ENCODE measurements at places on chromosomes 13 and 19.
A peak's percentile ranks its signal among the peaks of the same experiment; 100 is the strongest.

- no peak for DNase-seq
Observed at GRCh38 chr13:25771641-25772478, 280.0 kb downstream of the SHISA2 start.

DNA sequence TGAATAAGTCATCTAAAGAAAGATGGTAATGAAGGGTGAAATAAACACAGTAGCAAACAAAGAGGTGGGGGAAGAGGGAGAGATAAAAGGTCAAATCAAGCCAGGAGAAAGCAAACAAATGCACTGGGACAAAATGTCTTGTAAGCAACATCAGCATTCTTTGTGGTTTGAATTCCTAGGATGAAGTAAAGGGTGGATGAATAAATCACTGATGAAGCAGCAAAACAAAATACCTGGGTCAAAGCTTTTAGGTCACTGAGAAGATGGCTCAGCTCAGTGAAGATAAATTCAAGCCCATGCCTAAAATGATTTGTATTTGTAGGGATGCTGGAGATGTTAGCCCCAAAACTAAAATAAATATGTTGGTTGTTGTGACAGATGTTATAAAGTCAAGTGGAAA lies 86.5 kb upstream of the FBXL3 start:
- no peak for DNase-seq

DNA sequence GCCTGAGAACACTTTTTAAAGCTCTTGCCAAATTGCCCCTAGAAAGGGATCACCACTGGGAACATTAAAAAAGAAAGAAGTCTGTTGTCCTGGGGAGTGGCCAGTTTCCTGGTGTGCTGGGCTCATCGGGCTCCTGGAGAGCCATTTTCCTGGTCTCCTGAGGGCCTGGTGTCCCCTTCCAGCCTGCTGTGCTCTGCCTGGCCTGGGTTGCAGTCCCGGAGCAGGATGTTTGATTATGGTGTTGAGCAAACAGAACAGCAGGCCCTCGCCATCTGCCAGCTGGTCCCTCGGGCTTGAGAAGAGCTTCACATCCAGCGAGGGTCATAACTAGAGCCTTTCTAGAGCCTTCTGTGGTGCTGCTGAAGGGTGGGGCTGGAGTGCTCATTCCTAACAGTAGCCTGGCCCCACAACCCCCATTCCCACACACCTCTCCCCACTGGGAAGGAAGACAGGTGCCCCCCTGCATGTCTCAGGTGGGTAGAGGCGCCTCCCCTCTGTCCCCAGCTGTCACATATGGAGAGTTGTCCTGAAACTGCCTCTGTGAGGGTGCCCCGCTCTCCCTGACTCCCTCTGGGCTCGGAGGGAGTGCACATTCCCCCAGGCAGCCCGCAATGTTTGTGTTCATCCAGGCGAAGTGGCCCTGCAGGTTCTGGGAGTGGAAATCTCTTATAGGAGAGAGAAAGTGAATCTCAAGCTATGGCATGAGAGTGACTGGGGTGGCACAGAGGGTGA lies 151.1 kb downstream of the SIPA1L3 start:
- no peak for DNase-seq

GRCh38 chr13:95741584-95742563 lies 64.9 kb downstream of the DNAJC3 start:
- DNase-seq = no peak

DNA sequence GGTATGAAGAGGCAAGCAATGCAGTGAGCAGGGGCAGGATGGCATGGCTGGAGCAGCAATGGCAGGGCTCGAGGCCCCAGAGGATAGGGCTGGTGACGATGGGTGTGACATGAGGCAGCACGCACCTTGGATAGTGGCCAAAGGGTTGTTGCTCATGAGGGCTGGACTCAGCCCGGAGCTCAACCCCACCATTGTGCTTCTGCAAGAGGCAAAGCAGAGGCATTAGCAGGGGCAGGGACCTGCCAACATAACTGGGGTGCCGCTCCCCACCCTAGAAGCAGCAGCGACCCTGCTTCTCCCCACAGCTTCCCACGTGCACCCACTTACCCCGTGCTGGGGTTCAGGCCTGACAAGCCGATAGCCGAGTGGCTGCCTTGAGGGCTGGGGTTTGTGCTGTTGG lies 15.8 kb downstream of the ZNF574 start:
- DNase-seq = peak; percentile 80

GRCh38 chr19:44807652-44808462 lies 1.0 kb upstream of the BCAM start:
- peak; percentile 61 for DNase-seq

DNA sequence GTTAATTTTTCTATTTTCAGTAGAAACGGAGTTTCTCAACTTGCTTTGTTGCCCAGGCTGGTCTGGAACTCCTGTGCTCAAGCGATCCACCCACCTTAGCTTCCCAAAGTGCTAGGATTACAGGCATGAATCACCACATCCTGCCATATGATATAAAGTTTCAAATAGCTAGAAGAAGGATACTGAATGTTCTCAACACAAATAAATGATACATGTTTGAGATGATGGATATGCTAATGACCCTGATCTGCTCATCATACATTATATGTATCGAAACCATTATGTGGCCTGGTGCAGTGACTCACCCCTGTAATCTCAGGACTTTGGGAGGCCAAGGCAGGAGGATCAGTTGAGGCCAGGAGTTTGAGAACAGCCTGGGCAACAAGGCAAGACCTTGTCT lies 11.5 kb downstream of the CIB3 start:
- no peak for DNase-seq

DNA sequence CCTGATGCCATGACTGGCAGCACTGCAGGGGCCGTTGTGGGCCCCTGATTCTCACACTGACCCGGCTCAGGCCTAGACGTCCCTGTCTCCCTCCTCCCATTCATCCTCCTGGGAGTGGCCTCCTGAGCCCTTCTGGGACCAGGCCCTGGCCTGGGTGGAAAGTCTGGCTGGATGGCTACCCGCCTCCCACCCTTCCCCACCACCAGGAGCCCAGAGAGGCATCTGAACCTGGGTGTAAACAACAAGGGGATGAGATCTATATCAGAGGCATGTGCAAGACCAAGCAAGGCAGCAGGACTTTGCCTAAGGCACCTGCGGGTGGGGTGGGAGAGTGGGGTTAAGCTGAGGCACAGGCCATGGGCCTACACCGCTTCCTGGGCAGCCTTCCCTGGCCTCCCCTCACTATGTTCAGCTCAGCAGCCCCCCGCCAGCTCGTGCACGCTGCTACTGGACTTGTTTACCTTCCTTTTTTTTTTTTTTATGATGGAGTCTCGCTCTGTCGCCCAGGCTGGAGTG lies 22.0 kb upstream of the ASPDH start:
- no peak for DNase-seq

DNA sequence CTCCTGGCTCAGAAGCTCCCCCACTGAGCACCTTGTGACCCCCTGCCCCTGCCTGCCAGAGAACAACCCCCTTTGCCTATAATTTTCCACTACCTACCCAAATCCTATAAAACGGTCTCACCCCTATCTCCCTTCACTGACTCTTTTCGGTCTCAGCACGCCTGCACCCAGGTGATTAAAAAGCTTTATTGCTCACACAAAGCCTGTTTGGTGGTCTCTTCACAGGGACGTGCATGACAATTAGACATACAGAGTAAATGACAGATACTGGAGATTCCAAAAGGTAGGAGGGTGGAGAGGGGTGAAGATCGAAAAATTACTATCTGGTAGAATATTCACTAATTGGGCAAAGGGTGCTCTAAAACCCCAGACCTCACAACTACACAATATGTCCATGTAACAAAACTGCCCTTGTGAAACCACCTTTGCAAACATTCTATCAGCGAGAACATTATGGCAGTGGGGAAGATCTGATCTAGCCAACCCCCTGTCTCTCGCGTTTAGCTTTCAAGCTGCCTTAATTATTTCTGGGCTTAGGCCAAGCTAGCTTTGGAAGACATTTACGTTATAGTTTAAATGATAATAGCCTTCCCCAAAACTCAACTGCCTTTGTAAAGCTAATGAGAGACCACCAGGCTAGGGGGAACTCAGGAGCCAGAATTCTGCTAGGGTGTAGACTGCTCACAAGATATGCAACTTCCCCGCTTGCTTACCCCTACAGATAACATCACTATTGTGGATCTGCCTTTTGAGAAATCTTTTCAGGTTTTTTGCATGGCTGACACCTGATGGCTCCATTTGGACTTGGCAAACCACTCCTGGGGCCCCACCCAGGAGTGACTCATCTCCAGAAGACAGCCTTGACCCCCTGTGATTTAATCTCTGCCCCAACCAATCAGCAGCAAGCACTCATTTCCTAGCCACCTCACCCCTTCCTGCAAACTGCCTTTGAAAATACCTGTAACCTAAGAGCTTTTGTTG lies 1534.0 kb upstream of the SPRY2 start:
- DNase-seq = no peak
